ENCODE measurements at places on chromosomes 1 and 21.

- DNase-seq = peak; percentile 18
Observed at GRCh38 chr21:15063081-15063813, 1.6 kb downstream of the NRIP1 start.

- no peak for DNase-seq
Observed at GRCh38 chr1:31583082-31583994, 7.0 kb downstream of the TINAGL1 start.

- DNase-seq = no peak
Observed at GRCh38 chr1:25861316-25862286, 2.3 kb upstream of the AUNIP start.

DNA sequence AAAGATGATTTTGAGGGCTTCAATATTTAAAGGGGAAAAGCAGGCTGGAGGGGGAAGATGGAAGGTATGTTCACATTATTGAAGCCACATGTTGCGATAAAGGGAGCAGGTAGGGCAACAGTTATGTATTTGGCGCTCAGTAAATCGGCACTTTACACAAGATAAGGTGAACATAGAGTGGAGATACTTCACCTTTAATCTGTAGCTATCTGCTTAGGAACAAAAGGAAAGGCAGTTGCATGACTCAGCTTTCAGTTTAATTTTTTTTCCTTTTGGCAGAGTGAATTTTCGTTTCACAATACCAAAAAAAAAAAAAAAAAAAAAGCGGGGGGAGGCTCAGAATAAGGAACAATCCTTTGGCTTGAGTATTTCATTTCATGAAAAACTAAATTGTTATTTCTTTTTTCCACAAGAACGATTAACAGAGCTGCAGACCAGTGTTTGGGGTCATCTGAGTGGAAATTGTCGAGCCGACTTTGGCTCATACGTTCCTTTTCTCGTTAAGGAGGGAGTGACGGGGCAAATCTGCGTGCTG lies 1.1 kb upstream of the COQ8A start:
- DNase-seq = no peak

DNA sequence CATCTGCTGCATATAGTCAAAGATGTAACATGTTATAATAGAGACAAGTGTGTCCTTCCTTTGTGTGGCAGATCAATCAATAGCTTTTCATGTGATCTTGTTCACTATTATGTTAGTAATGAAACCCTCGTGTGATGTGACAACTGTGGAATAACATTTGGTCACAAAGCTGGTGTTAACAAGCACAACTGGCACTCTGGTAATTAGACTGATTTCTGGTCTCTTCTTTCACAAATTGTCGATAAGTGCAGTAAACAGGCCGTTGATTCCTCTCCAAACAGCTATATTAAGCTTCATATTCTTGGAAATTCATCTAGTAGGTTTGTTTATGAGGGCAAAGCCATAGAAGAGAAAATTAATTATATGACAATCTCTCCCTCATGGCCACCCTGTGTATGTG lies 616.7 kb upstream of the PTBP2 start:
- no peak for DNase-seq

DNA sequence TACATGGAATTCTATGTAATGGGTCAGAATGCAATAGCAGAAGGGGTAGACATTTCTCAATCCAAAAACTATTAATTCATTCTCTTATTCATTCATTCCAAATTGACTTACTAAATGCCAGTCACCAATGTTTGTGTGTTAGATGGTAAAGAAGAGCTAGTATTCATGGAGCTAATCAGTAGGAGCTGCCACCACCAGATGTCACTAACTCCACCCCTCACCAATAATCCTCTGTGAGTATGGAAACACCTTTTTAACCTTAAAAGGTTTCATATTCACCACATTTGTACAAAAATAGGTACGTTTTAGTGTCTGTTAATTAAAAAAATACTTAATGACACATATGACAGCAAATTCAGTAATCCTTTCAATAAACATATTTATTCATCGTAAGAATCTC lies 131.8 kb upstream of the PKN2 start:
- DNase-seq = no peak

DNA sequence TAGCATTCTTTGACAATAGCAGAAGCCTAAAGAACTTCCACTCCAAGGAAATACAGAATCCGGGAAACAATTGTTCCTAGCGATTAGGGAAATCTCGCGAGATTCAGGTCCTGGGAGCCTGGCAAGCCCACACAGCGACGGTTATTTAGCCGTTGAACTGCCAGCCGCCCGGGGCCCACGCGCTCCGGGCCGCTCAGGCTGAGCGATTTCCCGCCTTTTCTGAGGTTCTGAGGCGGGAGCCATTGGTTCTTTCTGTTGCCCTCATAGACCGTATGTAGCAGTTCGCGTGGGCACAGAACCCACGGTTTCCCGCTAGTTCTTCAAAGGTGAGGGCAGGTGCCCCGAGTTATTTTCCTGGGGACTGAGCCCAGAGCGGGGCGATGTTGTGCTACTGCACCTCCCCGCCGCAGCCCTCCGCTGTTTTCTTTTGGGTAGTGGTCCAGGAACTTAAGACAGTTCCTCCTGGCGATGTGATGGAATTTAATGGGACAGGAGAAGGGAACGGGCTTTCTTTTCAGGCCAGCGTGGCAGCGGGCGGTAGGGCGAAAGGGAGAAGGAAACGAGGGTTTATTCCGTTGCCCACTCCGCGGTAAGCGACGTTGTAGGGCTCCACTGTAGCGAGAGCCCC lies at the start of gene SYCP1:
Gene SYCP1, plus strand, starts transcription at position 171 of the 628 bp plus-strand sequence. CDS start 602 bp downstream, outside the sequence.
- no peak for DNase-seq

GRCh38 chr21:35976481-35976880 lies 83.8 kb downstream of the SETD4 start:
- DNase-seq = no peak

DNA sequence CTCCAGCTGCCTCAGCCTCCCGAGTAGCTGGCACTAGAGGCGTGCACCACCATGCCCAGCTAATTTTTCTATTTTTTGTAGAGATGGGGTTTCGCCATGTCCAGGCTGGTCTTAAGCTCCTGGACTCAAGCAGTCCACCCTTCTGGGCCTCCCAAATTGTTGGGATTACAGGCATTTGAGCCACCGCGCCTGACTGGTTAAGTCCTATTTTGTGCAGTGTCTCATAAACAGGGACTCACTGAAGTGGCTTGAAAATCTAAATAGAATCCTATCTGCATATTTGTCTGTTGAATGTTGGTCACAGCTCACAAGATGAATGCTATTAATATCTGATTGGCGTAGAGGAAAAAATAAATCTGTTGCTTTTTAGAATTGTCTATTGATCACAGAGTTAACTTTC lies 5.9 kb upstream of the CHAF1B start:
- no peak for DNase-seq

DNA sequence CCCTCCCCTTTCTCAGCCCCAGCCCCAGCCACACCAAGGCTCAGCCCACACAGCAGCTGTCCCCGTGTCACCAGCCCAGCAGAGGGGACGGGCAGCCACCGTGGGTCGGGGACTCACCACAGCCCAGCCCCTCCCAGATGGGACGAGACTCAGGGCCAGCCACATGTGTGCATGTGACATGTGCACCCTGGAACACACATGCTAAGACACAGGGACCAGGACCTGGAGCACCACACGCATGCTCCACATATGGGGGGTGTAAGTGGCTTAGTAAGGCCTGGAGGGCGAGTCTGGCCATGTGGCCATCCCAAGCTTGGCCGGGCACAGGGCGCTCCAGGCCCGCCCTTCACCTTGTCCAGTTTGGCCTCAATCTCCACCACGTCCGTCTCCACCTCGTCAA lies 4.0 kb downstream of the ACAP3 start:
- DNase-seq = no peak

- no peak for DNase-seq
Observed at GRCh38 chr1:205245096-205245495, 17.4 kb downstream of the TMCC2 start.

GRCh38 chr1:96340686-96341085 lies 380.9 kb upstream of the PTBP2 start:
- DNase-seq = no peak

- DNase-seq = no peak
Observed at GRCh38 chr21:45963232-45963570, 18.4 kb upstream of the COL6A1 start.

DNA sequence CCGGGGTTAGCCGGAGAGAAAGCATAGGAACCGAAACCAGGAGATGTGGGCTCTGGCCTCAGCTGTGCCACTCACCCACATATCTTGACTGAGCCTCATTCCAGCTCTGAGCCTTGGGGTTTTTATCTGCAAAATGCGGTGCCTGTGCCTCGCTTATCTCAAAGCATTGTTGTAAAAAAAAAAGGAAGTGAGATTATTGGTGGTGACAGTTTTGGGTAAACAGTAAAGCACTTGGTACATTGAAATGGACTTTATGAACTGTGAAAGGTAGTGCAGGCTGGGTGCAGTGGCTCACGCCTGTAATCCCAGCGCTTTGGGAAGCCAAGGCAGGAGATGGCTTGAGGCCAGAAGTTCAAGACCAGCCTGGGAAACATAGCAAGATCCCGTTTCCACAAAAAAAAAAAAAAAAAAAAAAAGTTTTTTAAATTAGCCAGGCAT lies 3.8 kb downstream of the PTAFR start:
- DNase-seq = no peak

DNA sequence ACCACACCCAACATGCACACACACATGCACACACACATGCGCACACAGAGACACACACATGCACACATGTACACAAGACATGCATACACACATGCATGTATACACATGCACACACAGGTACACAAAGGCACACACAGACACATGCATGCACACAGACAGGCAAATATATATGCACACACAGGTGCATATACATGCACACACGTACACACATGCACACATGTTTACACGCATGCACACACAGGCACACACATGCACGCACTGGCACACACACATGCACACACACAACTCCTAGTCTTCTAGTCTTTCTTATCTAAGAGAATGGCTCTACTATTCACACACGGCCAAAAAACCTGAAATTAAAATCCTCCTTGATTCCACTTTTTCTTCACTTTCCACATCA lies 222.7 kb upstream of the PLD5 start:
- DNase-seq = no peak

- peak; percentile 67 for DNase-seq
Observed at GRCh38 chr1:160101037-160101716, 2.8 kb upstream of the IGSF8 start.

DNA sequence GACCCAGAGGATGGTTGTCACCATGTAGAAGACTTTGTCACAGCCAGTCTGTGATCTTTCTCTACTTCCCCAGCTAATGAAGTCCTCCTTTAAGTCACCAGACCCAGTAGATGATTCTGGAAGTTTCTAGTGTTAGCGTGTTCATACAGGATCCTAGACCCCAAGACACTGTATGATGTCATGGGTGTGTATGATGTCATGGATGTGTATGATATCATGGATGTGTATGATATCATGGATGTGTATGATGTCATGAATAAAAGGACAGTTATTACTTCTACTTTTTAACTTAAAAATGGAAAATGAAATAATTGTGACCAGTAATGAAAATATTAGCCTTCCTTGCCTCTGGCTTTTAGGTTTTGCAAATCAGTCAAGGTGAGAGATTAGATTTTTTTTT lies 260.0 kb downstream of the FMN2 start:
- no peak for DNase-seq

GRCh38 chr1:143689781-143690180 lies 282.0 kb downstream of the FAM72C start:
- no peak for DNase-seq

DNA sequence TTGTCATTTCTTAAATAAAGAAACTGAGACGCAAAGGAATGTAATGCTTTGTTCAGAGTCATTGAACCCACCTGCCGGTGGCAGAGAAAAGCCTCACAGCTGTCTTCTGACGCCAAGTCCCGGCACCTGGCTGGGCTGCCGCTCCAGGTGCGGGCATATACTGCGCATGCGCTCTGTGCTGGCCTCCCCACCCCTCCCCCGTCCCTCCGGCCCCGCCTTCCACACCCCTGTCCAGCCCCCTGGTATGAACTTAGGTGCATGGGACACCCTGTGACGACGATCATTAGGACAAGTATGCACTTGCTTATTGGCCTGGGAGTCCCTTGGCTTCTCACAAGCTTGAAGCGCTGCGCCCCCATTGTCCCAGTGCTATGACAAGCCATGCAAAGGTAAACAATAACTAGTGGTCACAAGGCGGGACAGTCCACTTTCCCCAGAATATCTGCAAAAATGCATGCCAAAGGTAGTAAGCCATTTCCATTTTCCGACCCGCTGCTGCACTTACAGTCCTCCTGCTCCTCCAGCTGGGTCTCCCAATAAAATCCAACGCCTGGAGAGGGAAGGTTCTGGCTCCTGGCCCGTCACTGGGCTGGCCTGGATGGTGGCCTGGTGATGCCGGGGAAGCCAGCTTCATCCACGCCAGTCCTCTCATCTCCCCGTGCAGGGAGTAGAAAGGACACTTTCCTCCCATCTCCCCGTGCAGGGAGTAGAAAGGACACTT lies 100.4 kb downstream of the PSMG1 start:
- no peak for DNase-seq

DNA sequence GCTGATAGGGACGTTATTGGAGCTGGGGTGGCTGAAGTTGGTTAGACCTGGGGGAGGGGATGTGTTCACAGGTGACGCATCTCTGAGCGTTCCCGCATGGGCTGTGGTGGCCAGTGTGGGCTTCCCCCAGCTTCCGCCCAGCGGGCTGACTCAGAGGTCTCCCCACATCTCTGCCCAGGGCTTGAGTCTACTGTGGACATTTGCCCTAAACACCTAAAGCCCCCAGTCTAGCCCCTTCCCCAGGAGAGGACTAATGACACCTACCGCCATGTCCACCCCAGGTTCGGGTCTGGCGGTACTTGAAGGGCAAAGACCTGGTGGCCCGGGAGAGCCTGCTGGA lies 2.0 kb downstream of the AGRN start:
- DNase-seq = no peak

- no peak for DNase-seq
Observed at GRCh38 chr1:107941123-107941522, 23.9 kb downstream of the VAV3 start.

DNA sequence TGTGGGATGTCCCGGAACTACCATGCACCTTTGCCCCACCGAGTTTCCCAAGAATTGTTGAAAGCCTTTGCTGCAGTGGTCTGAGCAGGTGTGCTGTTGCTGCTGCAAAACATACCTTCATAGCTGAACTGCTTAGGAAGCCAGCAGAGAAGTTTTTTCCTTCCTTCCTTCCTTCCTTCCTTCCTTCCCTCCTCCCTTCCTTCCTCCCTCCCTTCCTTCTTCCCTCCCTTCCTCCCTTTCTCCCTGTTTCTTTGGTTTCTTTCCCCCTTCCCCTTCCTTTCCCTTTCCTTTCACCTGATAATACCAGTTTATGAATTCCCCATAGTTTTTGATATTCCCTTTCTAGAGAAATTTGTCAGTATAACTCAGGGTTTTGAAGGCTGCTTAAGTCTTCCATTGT lies 10.8 kb upstream of the SH3D21 start:
- DNase-seq = no peak

DNA sequence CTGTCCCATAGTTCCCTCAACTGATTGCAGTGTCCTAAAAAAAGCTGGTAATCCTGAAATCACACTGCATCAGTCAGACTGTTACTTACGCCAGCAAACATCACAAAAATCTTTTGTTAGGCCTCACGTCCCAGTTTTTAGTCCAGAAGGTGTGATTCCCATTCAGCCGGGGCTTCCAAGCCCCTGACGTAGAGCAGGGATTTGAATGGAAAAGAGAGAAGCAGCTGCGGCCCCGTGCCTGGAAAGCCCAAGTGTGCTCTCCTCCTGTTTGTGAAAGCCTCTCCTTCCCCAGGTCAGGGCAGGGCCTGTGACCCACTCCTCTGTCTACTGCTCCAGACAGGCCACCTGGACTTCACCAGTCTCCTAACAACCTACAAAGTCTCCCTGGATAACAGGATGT lies 20.7 kb downstream of the KCNA10 start:
- DNase-seq = no peak

Data from stimulated activated CD4-positive, alpha-beta T cell treated with anti-CD3 and anti-CD28 coated beads, Interleukin-1b, Interleukin-23, amount 100 ng/mL, for 4 hours (primary cell).